ENCODE measurements at places on chromosomes 3 and 15.

- DNase-seq = no peak
Observed at GRCh38 chr3:129412542-129413198, 15.8 kb downstream of the EFCAB12 start.

GRCh38 chr15:49152552-49153312 is 2.7 kb downstream of the COPS2 start:
- DNase-seq = no peak

DNA sequence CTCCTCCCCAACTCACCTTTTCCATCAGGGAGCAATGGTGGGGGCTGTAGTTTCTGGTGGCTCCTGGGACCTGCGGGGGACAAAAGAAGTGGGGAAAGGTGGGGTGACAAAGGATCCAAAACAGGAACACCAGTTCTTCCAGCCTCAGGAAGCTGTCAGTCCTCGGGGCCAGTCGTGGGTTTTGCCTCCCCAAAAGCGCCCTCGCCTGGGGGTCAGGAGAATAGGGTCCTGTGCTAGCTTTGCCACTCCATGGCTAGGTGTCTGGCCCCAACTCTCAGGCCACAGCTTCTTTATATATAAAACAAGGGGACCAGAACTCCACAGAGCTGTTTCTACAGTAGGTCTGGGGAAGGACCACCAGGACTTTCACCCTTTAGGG is 4.0 kb downstream of the CCDC9B start:
- no peak for DNase-seq

DNA sequence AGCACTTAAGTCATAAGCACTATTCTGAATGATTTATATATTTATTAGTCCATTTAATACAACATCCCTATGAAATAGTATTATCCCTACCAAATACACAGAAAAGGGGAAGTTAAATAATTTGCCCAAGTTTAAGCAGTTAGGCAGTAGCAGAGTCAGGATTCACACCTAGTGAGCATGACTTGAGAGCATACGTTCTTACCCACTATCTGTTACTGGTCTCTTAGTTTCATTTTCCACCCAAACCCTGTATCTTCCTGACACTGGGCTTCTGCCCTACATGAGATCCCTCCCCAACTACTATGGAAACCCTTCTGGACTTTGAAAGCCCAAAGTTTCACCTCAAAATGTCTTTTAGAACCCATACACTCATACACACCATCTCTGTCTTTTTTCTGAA is 4.4 kb upstream of the ATOSA start:
- DNase-seq = no peak

- DNase-seq = no peak
Observed at GRCh38 chr3:128714887-128715491, 11.0 kb upstream of the RAB7A start.

- DNase-seq = no peak
Observed at GRCh38 chr15:66766282-66767230, 64.5 kb downstream of the SMAD6 start.

- peak; percentile 89 for DNase-seq
Observed at GRCh38 chr3:54691289-54691771, 236.5 kb downstream of the LRTM1 start.

GRCh38 chr3:116842254-116842957 is 132.8 kb downstream of the TUSC7 start:
- peak; percentile 52 for DNase-seq

- no peak for DNase-seq
Observed at GRCh38 chr15:53872410-53872809, 105.8 kb upstream of the UNC13C start.

- no peak for DNase-seq
Observed at GRCh38 chr3:110069761-110070160, 732.4 kb upstream of the DPPA4 start.

GRCh38 chr3:14319654-14320182 is 82.7 kb upstream of the SLC6A6 start:
- peak; percentile 60 for DNase-seq

DNA sequence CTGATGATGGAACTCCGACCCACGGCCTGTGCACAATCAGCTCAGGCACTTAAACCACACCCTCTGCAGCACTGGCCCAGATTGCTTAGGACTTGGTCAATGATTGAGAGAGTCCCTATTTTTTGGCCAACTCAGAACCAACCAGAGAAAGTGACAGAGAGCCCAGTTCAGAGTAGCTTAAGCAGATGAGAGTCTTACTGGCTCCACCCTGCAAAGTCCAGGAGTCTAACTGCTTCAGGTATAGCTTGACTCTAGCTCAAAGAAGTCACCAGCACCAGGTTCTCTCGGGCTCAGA is 20.1 kb downstream of the SLC6A20 start:
- DNase-seq = no peak

- no peak for DNase-seq
Observed at GRCh38 chr3:46947981-46948791, 28.4 kb downstream of the CCDC12 start.

- no peak for DNase-seq
Observed at GRCh38 chr3:56113231-56113630, 355.0 kb downstream of the ERC2 start.

DNA sequence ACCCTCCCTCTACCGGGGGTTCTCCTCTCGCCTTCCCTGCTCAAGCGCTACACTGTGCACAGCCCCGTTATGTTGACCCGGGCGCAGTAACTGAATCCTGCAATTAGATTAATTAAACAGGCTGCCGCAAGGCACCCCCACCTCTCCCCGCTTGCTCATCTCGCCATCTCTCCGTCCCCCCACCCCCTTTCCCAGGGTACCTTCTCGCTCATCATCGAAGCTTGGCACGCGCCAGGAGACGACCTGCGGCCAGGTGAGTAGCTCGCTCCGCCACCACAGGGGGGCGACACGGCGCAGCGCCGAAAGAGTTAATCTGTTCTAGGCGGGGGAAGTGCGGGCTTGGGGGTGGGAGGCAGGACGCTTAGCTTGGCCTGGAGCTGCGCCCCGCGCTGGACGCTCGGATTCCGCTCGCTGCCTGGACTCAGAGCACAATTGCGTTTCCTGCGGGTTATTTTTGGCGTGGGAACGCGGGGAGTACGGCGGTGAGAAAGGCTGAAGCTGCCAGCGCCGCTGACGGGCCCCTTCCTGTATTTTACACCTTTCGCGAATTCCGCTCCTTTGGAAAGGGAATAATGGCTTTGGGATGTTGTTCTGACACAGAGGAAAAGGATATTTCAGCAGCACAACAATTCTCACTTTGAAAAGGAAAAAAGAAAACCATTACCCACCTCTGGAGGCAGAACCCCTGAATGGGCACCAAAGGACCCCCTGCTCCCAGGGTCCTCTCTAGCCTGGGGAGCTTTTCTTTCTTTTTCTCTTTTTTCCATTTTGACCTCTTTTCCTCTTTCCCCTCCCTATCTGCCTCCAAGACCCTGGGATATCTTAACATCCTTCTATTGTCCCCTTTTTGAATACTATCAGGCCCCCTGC is 1.5 kb downstream of the DLL4 start:
- DNase-seq = peak; percentile 61

GRCh38 chr3:14806641-14807263 is 12.0 kb upstream of the FGD5 start:
- DNase-seq = no peak

- DNase-seq = no peak
Observed at GRCh38 chr3:122123850-122124249, 59.6 kb upstream of the CASR start.

DNA sequence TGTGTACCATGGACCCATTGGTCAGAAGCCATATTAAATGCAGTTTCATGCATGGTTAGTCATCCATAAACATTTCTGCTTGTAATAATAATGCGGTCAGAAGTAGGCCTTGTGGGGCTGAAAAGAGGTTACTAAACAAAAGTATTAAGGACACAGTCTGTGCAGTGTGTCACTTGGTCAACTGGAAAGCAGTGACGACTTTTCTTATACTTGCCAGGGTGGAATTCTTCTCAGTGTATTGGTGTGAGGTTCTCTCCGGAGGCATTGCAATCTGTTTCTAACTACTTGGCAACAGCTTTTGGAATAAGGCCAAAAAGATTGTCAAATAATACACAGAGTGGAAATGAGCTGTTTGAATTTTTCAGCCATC is 46.8 kb downstream of the CHL1 start:
- DNase-seq = no peak

DNA sequence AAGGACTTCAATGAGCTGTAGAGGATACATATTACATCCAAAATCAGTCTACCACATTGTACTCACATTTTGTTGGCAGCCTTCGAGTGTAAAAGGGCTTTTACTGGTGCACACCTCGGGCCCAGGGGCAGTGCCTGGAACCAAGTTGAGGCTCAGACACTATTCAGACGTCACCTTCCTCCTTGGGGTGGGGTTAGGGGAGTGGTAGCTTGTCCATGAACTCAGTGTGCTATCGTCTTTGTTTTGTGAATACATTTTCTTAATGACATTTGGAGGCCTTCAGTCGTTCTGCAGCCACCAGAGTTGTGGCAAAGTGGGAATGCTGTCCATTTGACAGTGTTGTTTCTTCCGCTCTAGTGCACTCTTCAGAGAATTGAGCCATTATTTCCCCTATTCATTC is 114.2 kb downstream of the PGPEP1L start:
- no peak for DNase-seq

GRCh38 chr15:24856397-24857390 is 98.1 kb upstream of the SNRPN start:
- no peak for DNase-seq

GRCh38 chr15:65184305-65184867 is 756 bp downstream of the CLPX start:
- DNase-seq = peak; percentile 79

DNA sequence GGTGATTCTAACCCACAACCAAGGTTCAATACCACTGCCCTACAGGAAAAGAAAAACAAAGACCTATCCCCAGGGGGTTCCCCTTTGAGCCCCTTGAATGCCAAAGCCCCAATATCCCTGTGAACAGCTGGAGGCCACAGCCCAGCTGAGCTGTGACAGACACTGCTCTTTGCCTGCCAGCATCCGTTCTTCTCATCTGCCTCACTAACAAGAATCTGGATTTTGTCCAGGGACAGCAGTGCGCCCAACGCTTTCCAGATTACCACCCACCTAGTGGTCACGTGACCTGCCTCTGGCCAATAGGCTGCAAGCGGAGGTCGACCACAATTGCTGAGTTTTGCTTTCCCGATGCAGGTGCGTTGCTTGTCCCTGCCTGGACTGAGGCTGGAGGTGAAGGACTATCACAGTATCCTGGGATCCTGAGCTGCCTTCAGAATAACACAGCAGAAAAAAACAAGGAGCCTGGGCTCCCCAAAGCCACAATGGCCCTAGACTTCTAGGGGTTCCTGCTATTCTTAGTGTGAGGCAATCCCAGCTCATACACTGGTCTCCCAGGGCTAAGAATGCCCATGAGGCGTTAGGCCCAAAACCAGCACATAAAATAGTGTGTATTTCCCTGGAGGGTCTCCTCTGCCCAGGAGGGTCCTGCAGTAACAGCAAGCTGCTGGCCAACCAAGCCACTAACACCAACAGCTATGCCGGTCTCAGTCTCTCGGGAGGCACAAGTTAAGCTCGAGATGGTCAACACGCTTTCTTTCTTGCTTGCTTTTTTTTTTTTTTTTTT is 13.8 kb downstream of the BDH1 start:
- DNase-seq = no peak

- DNase-seq = peak; percentile 61
Observed at GRCh38 chr3:105844704-105845103, 24.1 kb downstream of the CBLB start.

GRCh38 chr15:39553947-39554693 is 26.8 kb upstream of the THBS1 start:
- no peak for DNase-seq

DNA sequence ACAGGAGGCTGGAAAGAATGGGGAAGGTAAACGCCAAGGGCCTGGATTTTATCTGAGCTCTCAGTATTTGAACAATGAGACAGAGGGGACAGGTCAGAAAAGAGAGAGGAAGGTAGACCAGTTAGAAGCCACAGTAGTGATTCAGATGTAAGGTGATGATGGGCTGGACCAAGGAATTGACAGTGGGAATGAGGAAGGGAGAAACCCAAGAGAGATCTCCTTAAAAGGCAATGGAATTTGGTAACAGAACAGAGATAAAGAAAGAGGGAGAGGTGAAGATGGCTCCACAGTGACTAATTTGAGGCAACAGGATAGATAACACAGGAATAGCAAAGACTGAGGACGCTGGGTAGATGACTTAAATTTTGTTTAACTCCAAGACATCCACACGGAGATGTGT is 11.4 kb upstream of the HEG1 start:
- no peak for DNase-seq

GRCh38 chr3:153856932-153857331 is 264.3 kb upstream of the ARHGEF26 start:
- no peak for DNase-seq

GRCh38 chr3:82208002-82208710 is 446.7 kb upstream of the GBE1 start:
- no peak for DNase-seq

DNA sequence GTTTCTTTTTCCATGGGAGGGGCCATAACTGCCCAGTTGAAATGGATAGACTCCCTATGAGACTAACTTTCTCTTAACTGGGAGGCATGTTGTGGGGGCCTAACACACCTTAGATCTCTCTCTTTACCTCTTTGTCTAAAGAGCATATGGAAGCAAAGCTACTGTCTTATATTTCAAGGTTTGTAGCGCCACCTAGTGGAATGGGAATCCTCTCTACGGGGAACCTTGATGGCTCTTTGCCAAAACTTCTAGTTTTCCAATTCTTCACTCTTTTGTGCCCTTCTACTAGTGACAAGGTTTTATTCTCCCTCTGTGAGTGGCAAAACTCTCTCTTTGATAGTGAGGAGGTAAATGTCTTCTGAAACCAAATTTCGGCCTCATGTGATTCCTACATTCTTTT is 1030.4 kb upstream of the CADM2 start:
- DNase-seq = peak; percentile 65

DNA sequence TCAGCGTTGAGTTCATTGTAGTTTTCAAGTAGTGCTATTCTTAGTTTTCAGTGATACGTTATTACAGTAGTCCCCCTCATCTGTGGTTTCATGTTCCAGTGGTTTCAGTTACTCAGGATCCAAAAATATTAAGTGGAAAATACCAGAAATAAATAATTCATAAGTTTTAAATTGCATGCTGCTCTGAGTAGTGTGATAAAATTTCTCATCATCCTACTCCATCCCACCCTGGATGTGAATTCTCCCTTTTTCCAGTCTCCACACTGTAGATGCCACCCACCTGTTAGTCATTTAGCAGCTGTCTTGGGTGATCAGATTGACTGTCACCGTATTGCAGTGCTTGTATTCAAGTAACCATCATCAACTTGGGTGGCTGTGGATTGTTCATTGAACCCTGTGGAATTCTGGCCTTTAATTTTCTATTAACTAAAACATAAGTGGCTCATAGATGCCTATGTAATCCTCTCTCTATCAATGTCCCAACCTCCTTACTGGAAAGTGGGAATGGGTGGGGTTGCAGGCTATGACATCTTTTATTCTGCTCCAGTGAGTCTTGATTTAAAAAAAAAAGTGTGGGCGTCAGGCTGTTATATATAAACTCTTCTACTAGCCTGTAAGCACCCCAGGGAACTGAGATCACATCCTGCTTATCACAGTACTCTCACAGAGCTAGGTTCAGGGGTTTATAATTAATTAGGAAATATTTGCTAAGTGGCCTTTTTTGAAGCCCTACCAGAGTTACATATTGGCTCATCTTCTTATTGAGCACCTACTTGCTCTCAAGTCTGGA is 97.5 kb downstream of the CFAP20DC start:
- no peak for DNase-seq

- peak; percentile 23 for DNase-seq
Observed at GRCh38 chr3:183698756-183699155, 1.2 kb downstream of the YEATS2 start.

GRCh38 chr15:59283717-59284391 is 77.2 kb downstream of the LDHAL6B start:
- DNase-seq = no peak
